Right renal pelvis (tissue), 4 donors: ENCODE measurements at places on chromosomes 6 and 20.
A peak's percentile ranks its signal among the peaks of the same experiment; 100 is the strongest.

DNA sequence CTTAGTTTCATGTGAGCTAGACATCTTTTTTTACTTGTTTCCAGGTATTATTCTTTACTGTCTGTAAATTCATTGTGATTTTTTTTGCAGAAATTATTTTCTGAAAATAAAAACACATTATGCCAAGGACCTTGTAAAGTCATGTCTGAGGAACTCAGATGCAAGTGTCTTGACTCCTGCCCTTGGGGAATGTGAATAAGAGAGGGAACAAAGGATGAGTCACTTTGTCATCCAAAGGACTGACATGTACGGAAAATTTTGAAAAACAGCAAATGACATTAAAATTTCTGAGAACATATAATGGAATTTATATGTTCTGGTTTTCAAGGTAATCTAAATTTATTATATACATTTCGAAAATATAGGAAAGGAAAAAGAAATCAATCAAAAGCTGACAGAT, 660.4 kb downstream of the CD109 start:
- DNase-seq: no peak

GRCh38 chr6:21648475-21649050, 55.0 kb downstream of the SOX4 start:
- no peak for DNase-seq

GRCh38 chr6:77205936-77206335, 257.4 kb downstream of the HTR1B start:
- DNase-seq: no peak

DNA sequence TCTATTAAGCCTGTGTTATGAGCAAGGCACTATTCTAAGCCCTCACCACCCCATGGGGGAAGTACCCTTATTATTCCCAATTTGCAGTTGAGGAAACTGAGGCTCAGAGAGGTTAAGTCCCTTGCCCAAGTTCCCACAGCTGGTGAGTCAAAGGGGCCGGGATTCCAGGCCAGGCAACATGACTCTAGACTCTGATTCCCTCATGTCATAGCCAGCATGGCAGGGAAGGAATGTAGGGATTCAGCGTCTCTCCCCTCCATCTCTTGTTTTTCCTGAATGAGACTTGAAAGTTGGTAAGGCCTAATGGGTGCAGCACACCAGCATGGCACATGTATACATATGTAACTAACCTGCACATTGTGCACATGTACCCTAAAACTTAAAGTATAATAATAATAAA, 6.7 kb downstream of the C6orf132 start:
- no peak for DNase-seq

DNA sequence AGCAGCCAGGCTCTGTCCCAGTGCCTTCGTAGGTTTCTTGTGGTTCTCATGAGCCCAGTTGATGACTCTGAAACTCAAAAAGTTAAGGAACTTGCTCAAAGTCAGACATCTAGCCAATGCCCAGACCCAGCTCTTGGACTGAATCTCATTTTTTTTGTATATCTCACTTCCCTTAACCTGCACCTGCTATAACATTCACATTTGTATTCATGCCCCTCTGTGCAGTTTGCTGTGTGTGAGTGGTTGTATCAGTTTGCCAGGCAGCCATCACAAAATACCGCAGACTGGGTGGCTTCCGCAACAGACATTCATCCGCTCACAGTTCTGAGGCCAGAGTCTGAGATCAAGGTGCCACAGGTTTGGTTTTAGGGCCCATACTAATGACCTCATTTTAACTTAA, 49.9 kb downstream of the IPCEF1 start:
- no peak for DNase-seq

GRCh38 chr6:107156617-107157016, 41.3 kb upstream of the BEND3 start:
- DNase-seq: no peak

GRCh38 chr20:6142348-6142993, 19.6 kb upstream of the FERMT1 start:
- no peak for DNase-seq

GRCh38 chr6:131215219-131215618, 80.0 kb downstream of the AKAP7 start:
- no peak for DNase-seq

DNA sequence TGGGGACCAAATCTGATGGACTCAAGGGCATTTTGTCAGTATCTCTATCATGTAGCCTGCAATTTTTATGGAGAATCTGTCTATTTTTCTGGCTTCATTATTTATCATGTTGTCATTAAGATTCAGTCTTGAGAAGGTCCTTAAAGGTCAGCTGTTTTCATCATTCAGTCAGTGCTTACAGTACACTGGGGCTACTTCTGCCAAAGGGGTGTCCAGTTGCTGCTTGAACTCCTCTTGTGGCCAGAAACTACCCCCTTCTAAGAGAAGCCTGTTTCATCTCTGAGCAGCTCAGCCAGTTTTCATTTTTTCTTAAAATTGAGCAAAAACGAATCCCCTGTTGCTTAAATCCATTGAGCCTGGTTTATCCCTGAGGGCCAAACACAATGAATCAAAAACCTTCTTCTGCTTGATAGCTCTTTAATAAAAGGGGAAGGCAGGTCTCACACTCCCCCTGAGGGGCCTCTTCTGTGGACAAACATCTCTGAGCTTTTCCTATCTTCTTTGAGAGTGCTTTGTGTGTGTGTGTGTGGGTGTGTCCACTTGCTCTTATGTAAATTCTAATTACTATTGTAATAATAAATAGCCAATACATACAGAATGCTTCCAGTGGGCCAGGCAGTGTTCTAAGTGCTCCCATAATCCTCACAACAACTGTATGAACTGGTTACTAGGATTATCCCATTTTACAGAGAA, 172.2 kb downstream of the PLCB1 start:
- no peak for DNase-seq

DNA sequence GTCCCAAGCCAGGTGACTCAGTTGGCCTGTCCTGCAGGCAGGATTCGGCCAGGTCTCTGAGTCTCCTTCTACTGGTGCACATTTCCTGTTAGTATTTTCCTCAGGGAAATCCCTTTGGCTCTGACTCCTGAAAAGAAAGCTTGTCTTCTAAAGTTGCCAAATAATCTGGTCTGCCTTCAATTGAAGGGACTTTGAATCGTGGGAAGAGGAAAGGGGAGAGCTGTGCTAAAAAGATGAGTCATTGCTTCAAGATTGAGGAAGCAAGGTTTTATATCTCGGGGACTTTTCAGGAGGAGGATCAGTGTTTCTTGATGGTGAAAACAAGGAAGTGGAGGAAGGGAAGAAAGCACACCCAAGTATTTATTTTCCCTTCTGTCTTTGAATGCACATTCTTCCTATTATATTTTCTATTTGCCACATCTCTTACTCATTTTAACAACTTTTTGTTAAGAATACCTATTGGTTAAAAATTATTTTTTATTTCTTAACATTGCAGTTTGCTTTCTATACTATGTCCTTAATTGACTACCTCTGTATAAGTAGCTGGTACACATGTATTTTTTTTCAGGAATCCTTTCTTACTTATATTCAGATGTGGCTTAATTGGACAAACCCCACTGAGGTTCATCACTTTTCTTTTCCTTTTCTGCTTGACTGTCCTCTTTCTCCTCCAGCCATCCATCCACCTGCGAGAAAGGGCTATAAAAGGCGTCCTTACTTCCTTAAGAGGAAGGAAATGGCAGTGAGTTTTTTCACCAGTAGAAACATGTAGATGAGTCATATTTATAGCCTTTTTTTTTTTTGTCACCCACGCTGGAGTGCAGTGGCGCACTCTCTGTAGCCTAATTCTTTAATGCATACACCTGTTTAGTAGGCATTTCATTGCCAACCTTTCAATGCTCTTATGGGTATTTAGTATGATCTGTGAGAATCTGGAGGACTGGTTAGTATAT, 15.0 kb upstream of the IFNGR1 start:
- no peak for DNase-seq

DNA sequence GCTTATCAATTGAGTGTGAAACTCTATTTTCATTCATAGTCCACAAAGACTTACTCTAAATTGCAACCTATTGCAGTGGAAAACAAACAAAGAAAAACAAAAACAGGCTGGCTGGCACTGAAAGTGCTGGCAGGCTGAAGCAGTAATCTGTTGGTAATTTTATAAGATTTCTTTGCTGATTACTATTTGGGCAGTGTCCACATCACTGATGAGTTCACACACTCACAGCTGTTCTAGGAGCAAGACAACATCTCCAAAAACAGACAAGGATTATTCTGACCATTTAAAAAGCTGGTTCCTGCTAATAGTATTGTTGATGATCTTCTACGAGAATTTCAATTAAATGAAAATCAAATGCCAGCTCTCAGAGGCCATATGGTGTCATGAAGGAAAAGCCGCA, 26.9 kb downstream of the MARCKS start:
- no peak for DNase-seq

- peak; percentile 35 for DNase-seq
Measured at GRCh38 chr6:133512410-133513016, 271.4 kb downstream of the EYA4 start.

GRCh38 chr20:18032977-18033892, 24.5 kb downstream of the OVOL2 start:
- no peak for DNase-seq

DNA sequence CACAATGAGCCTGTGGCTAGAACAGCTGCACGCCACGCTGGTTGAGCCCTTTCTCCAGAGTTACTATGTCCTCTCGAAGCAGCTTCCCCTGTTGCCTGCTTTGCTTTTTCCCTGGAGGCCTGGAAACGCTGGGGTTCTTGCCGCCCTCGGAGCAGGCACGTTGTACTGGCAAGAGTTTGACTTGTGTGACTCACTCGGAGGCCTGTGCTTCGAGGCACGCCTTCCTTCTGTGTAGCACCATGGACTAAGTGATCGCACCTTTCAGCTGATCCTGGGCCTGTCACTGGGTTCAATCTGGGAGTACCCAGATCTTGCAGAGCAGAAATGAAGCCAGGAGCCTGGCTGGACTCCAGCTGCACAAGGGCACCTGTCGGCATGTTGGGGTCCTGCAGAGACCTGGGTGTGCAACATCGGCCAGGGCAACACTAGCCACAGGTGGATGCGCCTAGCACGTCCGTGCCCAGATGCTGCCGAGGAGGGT, 5.2 kb downstream of the INSM1 start:
- no peak for DNase-seq

DNA sequence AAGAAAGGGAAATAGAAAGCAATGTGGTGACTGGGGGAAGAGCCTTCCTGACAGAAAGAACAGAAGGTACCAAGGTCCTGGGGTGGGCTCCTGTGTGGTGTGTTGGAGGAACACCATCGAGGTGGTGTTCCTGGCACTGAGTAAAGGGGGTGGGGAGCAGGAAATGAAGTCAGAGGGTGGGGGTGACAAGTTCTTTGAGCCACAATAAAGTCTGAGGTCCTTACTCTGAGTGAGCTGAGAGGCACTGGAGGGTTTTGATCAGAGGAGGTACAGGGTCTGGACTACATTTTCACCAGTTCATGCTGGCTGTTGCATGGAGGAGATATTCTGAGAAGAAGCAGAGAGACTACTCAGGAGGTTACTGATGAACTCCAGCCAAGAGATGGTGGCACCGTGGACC, 198.2 kb downstream of the GMPR start:
- no peak for DNase-seq

DNA sequence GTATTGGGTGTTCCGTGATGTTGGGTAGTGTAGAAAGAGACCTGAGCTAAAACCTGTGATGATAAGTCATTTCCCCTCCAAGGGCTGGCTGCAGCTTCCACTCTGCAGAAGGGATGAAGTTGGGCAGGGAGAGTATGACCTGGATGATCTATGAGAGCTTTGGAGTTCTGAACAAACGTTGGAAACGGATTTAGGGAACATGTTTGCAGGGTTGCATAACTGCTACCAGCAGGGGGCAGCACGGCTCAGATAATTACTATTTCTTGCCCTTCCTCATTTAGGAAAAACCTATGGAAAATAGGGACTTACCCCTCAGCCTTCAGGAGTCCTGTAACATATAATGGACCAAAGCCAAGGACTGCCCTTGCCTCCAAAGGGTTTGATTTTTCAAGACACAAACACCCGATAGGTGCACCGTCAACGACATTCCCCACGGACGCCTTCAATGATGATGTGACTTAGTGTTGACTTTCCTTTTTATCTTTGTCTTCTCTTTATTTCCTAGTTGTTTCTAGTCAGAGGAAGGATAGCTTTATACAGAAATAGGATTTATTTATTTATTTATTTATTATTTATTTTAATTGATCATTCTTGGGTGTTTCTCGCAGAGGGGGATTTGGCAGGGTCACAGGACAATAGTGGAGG, 164.9 kb upstream of the SASH1 start:
- no peak for DNase-seq

DNA sequence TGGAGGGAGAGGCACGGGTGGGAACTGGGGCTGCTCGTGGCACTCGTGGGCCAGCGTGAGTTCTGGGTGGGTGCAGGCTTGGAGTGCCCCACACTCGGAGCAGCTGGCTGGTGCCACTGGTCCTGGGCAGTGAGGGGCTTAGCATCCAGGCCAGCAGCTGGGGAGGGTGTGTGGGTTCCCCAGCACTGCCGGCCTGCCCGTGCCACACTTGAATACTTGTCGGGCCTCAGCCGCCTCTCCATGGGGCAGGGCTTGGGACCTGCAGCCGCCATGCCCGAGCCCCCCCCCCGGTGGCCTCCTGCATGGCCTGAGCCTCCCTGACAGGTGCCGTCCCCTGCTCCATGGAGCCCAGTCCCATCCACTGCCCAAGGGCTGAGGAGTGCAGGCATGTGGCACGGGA, 207.2 kb downstream of the CD109 start:
- no peak for DNase-seq

GRCh38 chr6:17450397-17450796, 57.0 kb downstream of the CAP2 start:
- DNase-seq: no peak

DNA sequence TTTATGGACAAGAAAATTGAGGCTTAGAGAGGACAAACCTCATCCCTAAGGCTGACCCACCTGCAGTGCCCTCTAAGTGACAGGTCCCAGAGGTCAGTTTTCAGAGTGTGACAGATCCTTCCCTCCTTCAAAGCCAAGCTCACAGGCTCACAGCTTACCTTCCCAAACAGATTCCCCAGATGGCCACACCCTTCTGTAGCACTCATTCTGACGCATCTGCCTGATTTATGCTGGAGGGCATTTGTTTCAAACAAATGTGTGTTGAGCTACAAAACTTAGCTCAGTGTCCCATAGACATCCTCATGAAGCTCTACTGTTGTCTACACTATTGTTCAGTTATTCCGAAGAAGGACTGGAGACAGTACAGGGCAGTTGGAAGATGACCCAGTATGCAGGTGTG, 60.6 kb upstream of the RIN2 start:
- no peak for DNase-seq

DNA sequence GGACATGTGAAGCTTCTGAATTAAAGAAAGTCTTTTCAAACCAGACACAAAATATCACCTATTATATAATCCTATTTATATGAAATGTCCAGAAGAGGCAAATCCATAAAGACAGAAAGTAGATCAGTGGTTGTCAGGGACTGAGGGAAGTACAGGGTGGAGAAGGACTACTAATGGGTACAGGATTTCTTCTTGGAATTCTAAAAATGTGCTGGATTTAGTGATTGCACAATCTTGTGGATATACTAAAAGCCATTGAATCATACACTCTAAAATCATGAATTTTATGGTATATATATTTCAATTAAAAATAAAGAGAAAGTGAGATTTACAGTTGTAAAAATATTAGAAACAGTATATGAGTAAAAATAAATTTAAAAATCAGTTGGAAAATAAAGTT, 18.7 kb upstream of the MC3R start:
- no peak for DNase-seq
